ENCODE measurements at places on chromosomes 7 and 10.

DNA sequence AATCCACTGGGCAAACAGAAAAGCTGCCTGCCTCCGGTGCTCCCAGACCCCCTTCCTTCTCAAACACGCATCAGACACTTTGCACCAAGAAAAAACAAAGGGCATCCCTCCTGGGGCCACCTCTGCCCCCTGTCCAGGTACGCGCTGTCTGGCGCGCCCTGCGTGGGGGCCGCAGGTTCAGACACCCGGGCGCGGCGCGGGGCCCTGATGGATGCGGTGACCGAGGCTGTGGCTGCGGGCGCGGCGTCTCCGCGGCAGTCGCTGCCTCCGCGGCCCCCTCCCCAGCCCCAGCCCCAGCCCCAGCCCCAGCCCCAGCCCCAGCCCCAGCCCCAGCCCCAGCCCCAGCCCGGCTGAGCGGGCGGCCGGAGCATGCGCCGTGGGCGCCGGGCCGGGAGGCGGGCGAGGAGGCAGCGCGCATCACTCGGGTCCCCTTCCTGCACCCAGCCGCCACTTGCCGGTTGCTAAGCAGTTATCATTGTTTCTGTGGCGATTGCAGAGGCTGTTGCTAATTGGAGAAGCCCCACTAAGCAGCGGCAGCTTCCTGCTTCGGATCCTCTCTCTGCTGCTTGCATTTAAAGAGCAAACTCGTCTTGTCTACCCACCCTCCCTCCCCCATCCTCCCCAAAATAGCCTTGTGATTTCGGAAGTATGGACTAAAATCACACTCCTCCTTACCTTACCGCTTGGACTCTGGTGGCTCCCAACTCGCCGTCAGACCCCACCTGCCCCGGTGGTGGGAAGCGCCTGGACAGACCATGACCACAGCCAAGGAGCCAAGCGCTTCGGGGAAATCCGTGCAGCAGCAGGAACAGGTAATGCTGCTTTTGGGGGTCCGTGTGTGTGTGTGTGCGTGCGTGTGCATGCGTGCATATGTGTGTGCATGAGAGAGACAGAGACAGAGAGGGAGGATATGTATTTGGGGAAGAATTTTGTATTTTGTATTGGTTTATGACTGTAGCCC lies 252.8 kb downstream of the DPP6 start:
- no peak for DNase-seq

GRCh38 chr7:134886353-134887057 lies 99.8 kb upstream of the AGBL3 start:
- no peak for DNase-seq

DNA sequence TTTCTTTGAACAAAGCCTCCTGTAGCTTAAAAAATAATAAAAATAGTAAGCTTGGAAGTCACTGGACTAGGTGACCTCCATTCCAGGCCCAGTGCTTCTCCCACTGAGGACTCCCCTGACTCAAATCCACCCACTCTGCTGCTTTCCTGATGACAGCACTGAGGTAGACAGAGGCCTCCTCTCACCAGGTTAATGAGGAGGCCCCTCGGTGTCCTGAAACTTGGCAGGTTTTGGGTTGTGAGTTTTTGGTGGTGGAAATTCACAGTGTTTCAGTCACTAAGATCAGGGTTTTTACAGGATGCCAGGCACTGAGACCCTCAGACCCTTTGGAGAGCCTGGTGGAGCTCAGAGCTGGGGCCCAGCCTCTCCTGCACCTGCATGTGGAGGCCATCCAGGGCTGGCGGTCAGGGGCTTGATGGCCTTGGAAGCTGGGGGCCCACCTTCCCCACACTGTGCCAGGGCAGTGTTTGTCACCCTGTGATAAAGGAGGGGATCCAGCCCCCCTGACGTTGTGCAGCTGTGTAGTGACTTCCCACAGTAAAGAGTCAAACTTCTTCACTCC lies 19.1 kb downstream of the TSPAN14 start:
- DNase-seq: no peak

DNA sequence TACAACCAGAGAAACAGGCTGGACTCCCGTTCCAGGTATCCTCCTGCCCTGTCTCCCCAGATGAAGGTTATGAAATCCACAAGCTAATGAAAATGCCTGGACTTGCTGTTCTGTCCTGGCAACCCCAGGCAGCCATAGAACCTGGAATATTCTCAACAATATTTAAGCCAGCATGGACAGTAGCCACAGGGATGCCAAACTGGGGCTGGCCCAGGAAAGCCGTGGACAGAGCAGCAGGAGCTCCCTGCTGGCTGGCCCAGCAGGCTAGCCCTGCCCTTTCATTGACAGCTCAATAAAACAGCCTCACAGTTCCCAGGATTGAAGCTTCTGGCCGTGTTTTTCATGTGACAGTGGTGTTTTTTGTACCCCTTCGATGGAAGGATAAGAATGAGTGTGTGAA lies 230.6 kb downstream of the BMPER start:
- DNase-seq: no peak

DNA sequence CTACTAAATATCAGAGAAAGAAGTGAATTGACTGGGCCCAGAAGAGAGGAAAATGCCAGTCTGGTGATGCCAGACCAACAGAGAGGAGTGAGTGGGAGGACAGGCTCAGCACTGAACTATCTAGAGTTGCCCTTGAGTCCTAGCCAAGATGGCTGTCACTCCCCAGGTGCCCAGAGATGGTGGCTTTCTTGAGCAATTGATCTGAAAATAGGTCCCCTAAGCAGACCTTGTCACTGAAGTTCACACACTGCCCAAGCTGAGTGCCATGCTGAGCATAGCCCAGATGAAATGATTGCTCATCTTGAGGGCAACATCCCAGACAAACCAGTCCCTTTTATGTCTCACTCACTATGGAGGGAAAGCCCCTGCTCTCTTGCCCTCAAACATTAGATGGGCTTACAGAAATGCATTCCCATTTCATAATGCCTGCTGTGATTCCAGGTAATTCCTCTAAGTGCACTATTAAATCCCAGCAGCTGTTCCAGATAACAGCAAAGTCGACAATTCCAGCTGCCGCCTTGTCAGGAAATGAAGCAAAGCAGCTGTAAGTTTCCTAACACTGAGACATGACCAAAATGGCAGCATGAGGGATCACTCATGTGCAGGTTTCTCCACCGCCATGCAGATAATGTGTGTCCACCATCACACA lies 329.4 kb downstream of the KCNMA1 start:
- DNase-seq: no peak

DNA sequence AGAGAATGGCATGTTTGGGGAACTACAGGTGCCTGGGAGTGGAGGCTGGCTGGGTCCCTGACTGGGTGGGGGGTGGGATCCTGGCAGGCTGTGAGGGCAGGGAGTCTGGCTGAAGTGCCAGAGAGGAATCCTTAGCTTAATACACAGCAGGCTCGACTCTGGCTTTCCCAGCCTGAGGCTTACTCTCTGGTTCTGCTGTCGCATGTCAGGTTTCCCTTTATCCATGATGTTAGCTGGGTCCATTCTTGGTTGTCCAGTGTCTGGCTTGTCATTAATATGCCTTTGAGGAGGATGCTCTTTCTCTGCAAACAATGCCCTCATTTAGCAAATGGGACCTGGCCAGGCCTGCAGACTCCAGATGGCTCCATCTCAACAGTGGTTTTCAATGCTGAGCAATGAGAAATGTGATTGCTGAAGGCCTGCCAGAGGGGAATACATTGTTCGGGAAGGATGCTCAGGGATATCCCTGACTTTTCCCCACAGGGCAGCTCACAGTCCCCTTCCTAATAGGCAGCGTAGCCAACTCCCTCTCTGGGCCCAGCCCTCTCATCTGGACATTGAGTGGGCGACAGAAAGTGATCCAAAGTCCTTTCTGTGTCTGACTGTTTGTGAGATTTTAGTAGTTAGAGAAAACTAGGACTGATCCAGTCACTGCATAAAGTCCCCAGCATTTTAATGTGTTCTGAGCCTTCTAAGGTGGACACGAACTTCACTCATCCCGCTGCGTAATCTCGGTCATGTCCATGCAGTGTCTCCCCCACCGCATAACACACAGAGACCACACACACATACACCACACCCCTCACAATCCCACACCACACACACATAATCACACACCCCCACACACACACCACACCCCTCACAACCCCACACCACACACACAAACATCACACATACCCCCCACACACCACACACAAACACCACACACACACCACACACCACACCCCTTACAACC lies 124.9 kb downstream of the ANLN start:
- no peak for DNase-seq

DNA sequence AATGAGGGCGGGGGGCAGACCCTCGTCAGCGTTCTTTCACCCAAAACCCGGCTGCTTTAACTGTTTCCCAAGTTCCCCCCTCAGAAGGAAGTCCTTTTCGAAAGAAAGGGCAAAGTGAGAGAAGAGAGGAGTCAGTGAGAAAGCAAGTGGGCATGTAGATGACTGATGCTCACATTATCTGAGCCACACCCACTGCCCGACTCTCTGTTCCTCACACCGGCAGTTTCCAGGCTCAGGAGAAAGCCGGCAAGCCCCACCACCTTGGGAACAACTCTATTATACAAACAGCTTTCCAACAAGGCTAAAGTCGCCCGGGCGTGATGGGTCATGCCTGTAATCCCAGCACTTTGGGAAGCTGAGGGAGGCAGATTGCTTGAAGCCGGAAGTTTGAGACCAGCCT lies 23.1 kb downstream of the RCC1L start:
- DNase-seq: no peak

GRCh38 chr10:74227697-74228424 lies 76.8 kb downstream of the ADK start:
- DNase-seq: no peak

DNA sequence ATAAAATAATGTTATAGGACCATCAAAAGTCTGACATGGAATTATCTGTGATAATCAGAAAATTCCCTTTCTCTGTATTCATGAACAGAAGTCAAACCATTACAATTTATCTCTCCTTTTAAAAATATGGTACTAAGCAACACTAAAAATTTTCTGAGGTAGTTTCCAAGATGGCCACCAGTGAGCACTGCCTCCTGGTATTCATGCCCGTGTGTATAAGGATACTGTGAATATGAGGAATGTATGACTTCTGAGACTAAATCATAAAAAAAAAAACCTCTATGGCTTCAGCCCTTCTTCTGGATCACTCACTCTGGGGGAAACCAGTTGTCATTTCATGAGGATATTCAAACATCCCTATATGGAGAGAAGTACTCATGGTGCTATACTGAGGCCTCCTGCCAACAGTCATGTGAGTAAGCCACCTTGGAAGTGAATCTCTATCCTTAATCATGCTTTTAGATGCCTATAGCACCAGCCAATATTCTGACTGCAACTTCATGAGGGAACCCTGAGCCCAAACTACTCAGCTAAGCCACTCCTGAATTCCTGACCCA lies 41.1 kb downstream of the SIRT1 start:
- DNase-seq: no peak

GRCh38 chr10:129896860-129897200 lies 67.2 kb downstream of the EBF3 start:
- no peak for DNase-seq

DNA sequence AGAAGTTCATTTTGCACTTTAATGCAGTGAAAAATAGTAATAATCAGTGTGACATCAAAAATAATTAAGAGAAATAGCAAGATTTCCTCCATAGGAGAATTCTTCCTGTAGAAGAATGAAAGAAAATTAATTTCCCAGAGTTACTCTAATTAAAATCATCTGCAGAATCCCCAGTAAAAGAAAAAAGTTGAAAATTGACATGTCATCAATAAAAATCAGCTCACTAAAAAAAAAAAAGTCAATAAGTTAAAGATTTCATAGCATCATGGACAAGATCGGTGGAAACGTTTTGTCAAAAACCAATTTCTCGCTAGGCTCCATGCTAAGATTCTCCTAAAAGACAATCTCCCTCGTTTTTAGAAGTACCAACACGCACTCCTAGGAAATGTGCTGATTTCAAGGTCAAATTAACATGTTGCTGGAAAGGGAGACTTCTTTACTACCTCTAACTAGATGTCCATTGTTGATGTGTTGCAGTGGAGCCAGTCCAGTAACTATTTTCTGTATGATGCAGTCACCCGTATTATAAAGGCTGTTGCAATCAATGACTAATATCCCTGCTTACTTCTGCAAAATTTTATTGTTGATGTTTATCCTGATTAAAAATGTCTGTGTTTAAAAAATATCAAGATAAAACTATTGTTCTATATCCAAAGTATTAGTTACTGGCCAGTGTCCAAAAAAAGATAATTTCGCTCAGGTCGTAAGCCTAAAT lies 591.9 kb upstream of the MGMT start:
- no peak for DNase-seq

DNA sequence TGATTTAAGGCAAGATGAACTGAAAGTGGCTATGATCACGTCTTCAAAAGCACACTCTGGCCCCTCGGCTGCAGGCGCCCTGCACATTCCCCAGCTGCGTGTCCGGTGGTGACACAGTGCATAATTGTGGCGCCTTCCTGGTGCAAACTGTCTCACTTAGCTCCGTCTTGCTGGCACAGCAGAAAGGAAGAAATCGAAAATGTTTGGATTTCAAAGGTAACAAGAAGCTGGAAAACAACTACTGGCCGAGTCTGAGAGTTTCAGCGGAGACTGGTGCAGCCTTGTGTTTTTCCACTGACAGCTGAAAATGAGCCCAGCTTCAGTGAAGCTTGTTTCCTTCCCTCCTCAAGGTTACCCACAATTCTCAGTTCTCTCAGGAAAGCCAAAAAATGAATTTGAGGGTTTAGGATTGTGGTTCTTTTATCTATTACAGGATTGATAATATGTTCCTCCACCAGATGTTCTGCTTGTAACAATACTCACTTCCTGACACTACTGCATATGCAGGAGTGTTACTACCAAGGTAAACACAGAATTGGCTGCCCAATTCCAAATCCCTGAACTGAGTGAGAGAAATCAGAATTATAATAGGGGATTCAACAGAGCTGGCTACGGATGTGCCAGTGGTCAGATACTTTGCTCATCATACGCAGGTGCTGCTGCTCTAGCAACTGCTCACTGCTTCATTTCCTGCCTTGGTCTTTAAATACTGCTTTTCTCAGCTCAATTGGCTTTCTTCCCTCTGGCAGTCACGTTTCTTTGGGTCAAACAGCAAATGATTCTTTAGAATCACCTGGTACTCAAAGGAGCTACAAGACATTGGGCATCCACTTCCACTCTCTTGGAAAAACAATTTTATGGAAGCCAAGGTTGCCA lies 63.7 kb downstream of the TRUB1 start:
- no peak for DNase-seq

GRCh38 chr7:80908360-80908797 lies 10.5 kb downstream of the SEMA3C start:
- no peak for DNase-seq

GRCh38 chr7:41148521-41148951 lies 554.4 kb downstream of the INHBA start:
- DNase-seq: no peak

DNA sequence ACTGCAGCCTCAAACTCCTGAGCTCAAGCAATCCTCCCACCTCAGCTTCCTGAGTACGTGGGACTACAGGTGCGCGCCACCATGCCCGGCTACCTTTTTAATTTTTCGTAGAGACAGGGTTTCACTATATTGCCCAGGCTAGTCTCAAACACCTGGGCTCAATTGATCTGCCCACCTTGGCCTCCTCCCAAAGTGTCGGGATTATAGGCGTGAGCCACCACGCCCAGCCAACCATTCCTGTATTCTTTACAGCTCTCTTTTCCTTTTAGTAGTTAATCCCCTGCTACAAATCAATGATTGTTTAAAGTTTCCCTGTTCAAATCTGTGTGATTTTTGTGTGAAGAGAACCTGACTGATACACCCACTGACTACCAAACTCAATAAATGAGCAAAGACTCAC lies 75.4 kb upstream of the SVIL start:
- DNase-seq: no peak

Data from thoracic aorta (tissue), 2 donors.